ENCODE measurements at places on chromosomes 11 and 22.

- H3K4me1 ChIP-seq, result no peaks in the 10 kb centered on the region
- no peak overlapping the region for H3K27ac ChIP-seq
- DNase-seq, result peak; percentile 35
- no peak overlapping the region for H3K4me3 ChIP-seq
These were observed 8.9 kb downstream of the SULT4A1 start for GRCh38 chr22:43853328-43853931.

- H3K4me1 ChIP-seq, result no peaks in the 10 kb centered on the region
- H3K27ac ChIP-seq, result no peak overlapping the region
- DNase-seq, result no peak
- H3K4me3 ChIP-seq, result no peak overlapping the region
- H3K27me3 ChIP-seq, result no peaks in the 10 kb centered on the region
- no peaks in the 10 kb centered on the region for H3K36me3 ChIP-seq
These were observed 38.0 kb downstream of the ETS1 start for GRCh38 chr11:128549256-128549944.

DNA sequence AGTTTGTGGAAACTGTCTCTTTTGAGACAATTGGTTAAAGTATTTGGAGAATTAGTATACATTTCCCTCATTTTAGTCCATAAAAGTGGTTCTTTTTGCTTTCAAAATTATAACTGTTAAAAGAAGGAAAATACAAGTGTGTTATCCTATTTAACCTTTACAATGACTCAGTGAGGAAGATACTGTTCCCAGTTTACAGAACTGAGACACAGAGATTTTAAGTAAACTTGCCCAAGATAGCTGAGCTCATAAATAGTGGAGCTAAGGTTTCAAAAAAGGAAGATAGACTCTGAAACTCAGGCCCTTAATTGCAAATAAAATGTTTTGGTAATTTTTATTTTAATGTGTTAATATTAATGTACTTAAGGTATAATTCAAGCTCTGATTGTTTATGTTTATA is 58.9 kb downstream of the DKK3 start:
- no peak for DNase-seq
- no peaks in the 10 kb centered on the region for H3K36me3 ChIP-seq
- no peak overlapping the region for H3K27ac ChIP-seq
- H3K4me1 ChIP-seq, result no peaks in the 10 kb centered on the region

DNA sequence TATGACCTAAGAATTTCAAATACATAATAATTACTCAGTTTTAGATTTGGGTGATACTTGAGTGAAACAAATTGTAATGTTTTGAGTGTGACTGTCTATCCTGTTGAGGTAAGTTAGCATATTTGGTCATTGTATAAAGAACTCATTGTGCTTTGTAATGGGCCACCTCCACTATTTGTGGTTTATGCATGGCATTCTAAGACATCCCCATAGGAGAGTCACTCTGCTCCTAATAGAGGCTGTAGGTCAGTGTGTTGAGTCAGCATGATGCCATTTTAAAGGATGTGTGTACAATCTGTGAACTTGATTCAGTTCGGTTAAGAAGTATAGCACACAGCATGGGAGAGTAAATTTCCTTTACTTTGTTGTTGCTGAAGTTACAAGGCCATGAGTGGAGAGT is 1112.4 kb downstream of the JRKL start:
- H3K27me3 ChIP-seq, result no peaks in the 10 kb centered on the region
- DNase-seq, result no peak
- no peak overlapping the region for H3K4me3 ChIP-seq
- no peak overlapping the region for H3K27ac ChIP-seq

DNA sequence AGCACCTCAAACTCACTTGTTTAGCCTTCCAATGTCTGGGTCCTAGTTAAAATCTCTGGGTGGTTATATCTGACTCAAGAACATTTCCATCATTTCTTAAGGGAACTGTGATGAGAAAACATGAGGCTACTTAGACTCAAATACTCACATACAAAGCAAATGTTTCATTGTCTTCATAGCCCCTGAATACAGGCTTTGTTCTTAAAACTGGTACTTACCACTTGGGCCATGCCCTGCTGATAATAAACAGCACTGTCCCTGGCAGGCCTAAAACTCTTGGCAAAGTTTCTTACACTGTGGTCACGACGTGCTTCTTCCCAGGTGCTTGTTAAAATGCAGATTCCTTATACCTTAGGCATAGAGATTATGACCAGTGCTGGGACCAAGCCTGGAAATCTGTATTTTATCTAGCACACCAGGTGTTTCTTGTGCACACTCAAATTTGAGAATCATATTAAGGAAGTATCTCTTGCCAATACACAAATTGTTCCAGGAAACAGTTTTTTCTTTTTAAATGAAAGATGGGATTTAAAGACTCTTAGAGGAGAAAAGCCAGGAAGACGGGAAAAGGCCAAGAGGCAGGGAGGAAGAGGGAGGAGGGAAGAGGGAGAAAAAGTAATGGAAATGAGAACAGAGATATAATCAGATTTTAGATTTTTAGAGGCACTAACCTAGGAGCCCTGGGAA is 287.9 kb upstream of the MPPED2 start:
- H3K27ac ChIP-seq, result no peak overlapping the region
- no peak overlapping the region for H3K4me3 ChIP-seq

DNA sequence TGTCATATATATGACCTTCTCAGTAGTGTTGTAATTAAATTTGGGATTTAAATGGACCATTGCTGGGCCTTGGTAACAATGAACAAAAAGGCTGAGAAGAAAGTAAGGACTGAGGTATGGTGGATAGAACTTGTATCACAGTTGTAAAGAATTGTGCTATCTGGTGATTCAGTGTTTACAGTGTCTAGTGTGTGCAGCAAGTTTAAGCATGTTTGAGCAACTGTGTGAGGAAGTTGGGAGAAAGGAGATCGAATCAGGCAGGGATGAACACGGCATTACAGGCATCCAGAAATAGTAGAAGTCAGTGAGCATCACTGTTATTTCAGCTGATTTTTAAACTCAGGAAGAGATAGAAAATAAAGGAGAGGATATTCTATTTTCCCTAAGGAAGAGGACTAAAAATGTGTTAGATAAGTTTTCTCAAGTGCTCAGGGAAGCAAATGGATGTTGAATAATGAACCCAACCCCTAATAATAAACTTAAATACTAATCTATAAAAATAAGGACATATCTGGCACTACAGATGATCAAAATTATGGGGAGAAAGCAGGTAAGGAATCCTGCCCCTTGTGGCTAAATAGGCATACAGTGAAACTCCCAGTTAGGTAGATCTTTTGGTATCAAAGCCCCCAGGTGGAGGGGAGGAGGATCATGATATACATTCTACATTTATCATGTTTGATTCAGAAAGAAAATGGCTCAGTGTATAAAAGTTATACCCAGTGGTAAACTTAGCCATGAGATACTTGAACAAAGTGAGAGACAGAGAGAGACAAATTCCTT is 361.0 kb upstream of the ANO3 start:
- no peaks in the 10 kb centered on the region for H3K4me1 ChIP-seq
- no peak for DNase-seq
- no peak overlapping the region for H3K4me3 ChIP-seq
- H3K36me3 ChIP-seq, result no peaks in the 10 kb centered on the region
- no peaks in the 10 kb centered on the region for H3K27me3 ChIP-seq

DNA sequence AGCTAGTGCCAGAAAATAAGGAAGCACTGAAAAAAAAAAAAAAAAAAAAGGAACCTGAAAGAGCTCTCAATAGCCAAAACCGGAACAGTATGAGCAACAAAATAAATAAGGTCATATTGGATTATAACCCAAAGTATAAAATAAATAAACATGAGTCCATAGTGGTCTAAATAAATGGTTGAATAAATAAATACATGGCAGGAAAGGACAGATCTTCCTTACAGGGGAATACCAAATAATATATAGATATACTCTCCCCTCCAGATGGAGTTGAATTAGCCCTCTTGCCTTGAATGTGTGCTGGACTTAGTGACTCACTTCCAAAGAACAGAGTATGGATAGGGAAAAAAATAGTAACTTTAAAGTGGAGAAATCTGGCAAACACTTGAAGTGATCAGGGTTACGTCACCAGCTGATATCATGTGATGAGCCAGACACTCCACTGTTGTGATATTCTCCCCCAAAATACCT is 14.3 kb upstream of the ARRB1 start:
- H3K4me3 ChIP-seq, result no peak overlapping the region
- DNase-seq, result no peak
- H3K36me3 ChIP-seq, result no peaks in the 10 kb centered on the region
- H3K4me1 ChIP-seq, result peaks cover 32% of the 10 kb centered on the region
- H3K27me3 ChIP-seq, result no peaks in the 10 kb centered on the region

DNA sequence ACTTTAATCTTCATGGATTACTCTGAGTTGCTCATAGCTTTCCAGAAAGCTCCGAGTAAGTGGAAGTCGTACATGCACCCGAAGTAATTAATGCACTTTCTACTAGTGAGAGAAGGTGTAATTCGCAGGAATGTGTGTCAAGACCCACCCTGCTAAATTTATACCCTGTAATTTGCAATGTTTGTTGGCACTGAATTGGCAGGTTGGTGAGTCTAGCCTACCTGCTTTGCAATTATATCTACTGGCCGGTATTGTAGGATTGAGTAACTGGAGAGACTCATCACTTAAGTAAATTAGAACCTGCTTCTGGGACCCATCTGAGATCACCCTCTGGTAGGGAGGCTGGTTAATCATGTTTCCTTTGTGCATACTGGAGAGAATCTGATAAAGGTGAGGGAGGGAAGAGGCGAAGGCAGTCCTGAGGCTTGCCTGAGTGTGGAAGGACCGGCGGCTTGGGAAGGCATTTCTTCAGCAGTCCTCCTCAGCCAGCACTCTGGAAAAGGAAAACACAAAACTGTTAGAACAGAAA is 63.3 kb downstream of the LDLRAD3 start:
- H3K36me3 ChIP-seq, result no peaks in the 10 kb centered on the region
- peaks cover 47% of the 10 kb centered on the region for H3K4me1 ChIP-seq
- peak overlapping the region; percentile 35 for H3K27ac ChIP-seq

Data from PC-9 (cell line).